ENCODE measurements at places on chromosomes 16 and 17. TPM values are rescaled to one million over a fixed set of nuclear protein-coding genes. Genes with fewer than 3 reads are reported as not detected.

- DNase-seq, result no peak
Observed at GRCh38 chr17:10114931-10115535, 83.4 kb downstream of the GAS7 start.

DNA sequence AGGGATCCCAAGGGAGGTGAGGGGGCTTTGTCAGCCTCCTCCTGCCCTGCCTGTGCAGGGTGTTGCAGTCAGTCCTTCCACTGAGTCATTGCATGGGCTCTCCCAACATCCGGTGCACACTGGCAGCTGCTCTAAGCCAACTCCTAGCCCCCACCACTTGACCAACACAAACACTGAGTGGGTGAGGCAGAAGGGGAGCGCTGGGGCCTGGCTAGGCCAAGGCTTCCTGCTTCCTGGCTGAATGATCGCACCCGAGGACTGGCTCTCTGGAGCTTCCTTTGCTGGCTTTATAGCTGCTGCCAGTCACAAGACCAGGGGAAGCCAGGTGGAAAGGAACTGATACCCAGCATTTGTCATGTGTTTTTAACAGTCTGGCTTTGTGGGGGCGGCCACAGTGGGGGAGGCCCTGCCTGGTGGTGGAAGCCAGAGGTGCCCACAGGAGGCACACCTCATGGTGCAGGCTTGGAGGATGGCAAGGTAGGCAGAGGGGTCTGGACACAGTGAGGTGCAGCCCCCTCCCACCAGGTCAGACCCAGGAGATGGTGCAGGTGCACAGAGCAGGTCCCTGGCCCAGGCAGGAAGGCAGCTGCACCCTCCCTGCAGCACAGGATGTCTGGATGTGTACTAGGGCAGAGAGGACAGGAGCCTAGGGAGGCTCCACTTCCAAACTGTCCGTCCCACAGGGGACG is 6.8 kb downstream of the MPG start:
- peak; percentile 97 for DNase-seq

GRCh38 chr17:44221084-44221861 is 1.8 kb upstream of the UBTF start:
- peak; percentile 83 for DNase-seq

The KDM6B gene
- 17.8 TPM for total RNA-seq

The TEDC2 gene
- 15.2 TPM for total RNA-seq

DNA sequence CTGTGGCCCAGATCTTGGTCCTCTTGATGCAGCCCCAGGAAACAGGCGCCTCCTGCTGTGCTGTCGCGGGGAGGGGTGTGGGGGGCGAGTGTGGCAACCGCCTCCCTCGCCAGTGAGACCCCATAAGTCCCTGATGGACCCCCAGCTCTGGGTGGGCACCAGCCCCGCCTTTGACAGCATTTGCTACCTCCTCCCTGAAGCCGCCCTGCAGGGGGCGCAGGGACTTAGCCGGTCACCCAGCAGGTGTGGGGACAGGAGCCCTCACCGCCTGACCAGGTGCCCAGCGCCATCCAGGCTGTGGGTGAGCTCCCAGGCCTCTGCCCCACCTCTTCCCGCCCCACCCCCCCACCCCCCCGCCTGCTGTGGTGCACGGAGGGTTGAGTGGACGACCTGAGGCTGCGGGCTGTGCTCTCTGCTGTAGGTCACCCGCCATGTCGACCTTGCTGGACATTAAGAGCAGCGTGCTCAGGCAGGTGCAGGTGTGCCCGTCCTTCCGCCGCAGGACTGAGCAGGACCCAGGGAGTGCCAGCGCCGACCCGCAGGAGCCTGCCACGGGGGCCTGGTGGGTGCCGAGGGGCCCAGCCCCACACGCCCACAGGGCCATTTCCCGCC is 4.8 kb downstream of the BAIAP3 start:
- no peak for DNase-seq

- DNase-seq, result no peak
Observed at GRCh38 chr17:61235827-61236197, 163.8 kb upstream of the TBX2 start.

- DNase-seq, result no peak
Observed at GRCh38 chr17:43661699-43662412, at the start of gene MEOX1. MEOX1 (minus strand) TSS chr17:43661922; CDS start chr17:43661534, 388 bp downstream.

DNA sequence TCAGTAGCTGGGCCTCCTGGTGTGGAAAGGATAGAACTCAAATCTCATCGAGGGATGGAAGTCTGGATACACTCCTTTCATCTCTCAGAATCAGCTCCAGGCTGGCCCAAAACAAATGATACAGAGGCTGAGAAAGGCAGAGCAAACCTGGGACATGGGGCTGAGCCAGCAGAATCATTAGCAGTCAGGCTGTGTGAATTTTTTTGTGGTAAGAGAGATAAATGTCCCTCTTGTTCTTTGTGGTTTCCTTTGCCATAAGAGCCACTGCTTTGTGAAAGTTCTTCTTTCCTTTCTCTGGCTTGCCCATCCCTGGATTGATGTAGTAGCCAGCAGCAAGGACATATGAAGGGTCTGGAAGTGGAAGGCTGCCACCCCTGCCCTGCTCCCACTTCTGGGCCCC is 146.2 kb downstream of the CDH13 start:
- no peak for DNase-seq

- no peak for DNase-seq
Observed at GRCh38 chr17:35708951-35709350, 22.5 kb upstream of the RASL10B start.

- DNase-seq, result no peak
Observed at GRCh38 chr17:52025236-52025635, 133.3 kb downstream of the CA10 start.

DNA sequence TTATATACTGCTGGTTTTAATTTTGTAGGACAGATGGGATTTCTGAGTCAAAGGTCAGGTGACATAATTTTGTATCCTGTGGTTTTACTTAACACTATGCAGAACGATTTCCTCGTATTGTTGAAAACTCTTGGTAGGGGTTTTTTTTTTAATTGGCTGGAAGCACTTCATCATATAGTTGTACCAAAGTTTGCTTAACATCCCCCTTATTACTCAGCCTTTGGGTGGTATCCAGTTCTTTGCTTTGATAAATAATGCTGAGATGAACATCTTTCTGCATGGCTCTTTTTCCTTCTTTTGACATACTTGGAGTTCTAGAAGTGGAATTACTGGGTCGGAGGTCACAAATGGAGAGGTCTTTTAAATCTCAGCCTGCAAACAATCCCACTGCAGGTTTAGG is 419.1 kb downstream of the MAF start:
- DNase-seq, result no peak

All from endothelial cell of umbilical vein (primary cell).